ENCODE measurements at places on chromosomes 11 and 22.

DNA sequence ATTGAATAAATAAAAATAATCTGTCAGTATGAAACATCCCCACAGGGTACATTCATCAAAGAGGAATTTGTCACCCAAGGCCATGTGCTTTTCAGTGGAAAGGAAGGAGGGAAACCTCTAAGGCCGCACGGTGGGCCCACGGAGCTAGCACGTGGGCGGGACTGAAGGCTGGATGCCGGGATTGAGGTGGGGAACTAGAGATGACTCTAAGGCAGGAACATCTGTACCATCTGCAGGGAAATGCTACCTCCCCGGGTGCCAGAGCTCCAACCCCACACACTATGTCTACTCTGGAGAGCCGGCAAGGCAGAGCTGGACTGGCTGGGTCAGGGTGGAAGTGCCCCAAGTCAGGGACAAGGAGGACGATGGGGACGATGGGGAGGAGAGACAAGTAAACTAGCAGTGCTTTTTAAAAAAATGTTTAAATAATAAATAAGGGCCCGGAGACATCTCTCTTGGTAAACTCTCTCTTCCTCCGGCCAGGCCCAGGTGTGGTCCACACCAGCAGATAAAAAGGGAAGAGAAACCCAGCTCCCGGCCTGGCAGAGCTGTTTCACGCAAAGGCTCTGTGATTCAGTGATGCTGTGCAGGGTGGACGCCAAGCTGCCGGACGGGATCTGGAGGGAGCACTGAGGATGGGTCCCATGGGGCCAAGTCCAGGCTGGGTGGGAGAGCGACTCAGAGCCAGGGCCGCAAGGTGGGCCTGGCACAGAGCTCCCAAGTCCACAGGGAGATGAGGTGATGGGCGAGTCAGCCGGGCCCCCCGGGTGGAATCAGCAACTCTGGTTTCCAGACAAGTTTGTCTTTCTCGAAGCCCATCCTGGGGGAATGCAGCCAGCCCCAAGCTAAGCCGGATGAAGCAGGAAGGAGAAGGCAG, 5.8 kb downstream of the LIF start:
- no peak for DNase-seq

DNA sequence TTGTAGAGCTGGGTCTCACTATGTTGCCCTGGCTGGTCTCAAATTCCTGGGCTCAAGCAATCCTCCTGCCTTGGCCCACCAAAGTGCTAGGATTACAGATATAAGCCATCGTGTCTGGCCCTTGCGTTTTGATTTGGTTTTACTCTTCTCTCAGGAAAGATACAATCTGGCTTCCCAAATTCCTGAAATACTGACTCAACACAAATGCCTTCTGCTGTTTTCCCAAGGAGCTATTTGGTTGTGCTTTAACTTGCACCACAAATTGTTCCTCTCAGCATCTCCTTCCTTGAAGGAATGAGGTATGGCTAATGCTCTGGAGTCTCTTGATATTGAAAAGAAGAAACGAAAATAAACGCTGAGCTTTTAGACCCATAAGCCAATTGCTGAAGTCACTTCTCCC, 110.0 kb upstream of the PAX6 start:
- DNase-seq = no peak

GRCh38 chr22:23219822-23220484, 39.6 kb downstream of the BCR start:
- DNase-seq = peak; percentile 22

DNA sequence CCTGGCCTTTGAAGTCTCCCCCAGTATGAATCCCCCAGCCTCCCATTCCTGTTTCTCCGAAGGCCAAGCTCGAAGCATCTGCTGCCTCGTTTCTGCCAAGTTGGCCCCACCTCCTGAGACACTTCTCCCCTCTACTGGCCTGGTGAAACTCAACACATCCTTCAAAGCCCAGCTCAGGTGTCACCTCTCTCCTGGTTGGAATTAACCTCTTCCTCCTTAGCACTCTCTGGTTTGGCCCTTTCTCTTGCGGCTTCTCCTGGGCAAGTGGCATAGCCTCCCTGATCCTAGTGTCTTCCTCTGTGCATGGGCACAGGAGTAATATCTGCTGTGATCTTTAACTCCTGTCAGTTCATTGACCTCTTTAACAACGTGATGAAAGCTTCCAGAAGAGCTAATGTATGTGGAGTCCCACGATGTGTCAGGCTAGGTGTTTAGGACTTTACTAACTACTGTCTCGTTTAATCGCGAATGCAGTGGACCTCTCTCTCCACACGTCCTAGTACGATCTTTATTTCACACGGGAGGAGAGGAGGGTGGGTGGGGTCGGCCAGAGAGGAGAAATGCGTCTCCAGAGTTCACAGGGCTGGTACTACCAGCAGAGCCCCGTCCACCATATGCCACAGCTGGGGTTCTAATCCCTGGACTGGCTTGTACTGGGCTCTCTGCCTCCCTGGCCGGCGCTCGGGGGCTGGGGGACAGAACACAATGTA, 826 bp upstream of the PTPRJ start:
- no peak for DNase-seq

- no peak for DNase-seq
Measured at GRCh38 chr11:67251841-67252240, 14.4 kb upstream of the GRK2 start.

GRCh38 chr22:38335077-38335476, 17.8 kb upstream of the CSNK1E start:
- DNase-seq = no peak

DNA sequence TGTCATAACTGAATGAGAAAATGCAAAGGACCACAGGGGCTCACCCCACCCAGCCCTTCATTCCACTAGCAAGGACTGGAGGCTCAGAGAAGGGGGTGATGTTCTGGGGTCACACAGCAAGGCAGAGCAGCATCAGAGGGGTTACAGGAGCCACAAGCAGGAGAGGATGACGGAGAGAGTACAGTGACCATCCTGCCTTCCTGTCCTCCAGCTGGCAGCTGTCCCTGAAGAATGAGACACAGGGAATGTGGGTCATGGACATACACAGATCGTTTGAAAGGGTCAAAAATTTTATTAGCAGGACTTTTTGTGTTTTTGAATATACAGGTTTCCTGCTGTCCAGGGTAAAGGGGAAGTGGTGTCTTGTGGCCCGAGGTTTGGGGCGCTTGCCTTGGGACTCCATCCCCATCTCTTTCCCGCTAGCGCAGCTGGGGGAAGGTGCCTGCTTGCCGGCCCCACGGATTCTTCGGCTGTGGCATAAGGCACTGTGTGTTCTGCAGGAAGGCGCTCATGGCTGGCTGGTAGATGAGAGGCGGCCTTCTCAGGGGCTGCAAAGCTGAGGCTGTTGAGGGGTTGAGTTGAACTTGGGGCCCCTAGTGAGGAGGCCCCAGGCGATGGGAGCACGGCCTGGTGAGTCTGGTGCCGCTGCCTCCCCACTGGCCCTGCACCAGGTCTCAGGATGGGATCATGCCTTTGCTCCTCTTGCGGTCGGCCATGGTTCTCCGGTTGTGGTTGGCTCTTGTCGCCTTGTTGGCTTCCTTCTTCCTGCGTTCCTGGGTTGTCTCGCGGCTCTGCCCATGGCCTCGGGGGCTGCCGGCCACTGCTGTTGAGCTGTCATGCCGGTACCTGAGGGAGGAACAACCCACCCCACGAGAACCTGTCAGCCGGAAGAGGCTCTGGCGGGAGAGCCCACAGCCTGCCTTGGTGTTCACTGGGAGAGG, 21.4 kb downstream of the UQCR10 start:
- no peak for DNase-seq

DNA sequence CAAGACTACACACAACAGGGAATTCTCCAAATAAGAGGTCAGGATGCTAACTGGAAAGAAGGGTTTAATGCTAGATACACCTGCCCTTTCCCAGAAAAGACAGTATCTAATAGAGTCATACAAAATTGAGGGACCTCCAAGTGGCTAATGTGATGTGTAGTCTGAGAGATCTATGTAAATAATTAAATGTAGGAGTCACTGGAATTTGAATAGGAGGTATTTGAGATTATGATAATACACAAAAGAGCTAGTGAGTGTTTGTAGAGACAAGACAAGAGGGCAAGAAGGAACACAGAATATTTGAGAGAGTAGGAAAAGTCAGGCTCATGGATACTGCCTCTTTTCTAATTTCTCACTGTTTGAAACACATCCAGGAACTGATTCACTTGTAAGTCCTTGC, 15.5 kb upstream of the INSC start:
- DNase-seq = no peak

GRCh38 chr11:130874396-130874795, 41.9 kb downstream of the SNX19 start:
- no peak for DNase-seq

- no peak for DNase-seq
Measured at GRCh38 chr11:114154271-114155047, 94.9 kb downstream of the ZBTB16 start.

DNA sequence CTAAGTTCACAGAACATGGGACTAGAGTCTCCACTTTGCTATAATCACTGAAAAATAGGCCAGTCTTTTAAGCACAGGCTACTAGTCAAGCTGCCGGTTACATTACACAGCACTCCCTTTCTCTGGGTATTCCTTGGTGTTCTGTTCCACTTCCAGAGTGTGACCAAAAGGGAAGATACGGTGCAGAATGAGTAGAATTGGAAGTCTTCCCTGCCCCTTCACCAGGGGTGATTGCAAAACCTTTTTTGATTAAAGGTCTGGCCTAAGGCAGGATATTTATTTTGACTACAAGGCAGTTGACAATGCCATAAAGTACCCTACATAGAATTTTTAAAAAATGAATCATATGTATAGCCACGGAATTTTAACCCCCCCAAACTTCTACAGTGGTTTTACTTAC, 59.6 kb upstream of the ADORA2A start:
- DNase-seq = no peak

DNA sequence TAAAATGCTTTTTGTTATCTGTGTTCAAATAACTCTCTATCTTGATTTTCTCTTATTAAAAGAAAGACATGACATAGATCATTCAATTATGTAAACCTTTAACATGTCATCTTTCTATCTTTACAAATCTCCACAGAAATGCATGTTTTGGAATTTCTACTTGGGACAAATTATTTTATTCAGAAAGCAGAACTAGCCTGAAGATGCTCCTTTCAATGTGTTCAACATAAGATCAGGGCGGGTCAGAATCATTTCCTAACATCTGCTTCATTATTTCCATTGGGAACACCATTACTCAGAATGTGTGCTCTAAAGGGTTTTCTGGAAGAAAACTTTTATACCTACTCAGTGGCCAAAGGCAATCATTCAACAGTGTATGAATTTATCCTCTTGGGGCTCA, at the start of gene OR5AL1:
OR5AL1 (plus strand) TSS at position 301 of the 400 bp plus-strand sequence.
- DNase-seq = no peak

GRCh38 chr11:10414181-10414580, 40.9 kb upstream of the AMPD3 start:
- no peak for DNase-seq

DNA sequence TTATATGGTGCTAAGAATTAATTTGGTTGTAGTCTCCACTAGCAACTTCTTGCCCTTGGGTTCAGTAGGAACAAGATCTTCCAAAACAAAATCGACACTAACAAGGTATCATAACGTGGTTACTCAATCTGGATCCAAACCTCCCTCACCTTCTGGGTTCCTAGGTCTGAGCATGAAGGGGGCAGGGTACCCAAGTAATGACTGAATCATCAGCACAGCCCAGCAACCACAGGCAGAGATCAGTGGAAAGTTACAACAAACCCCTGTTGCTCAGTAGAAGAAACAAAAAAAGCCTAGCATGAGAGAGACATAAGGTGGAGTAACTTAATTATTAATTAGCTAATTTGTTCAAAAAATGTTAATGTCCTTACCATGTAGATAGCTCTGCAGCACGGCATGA, 221.4 kb downstream of the BLID start:
- DNase-seq = no peak

DNA sequence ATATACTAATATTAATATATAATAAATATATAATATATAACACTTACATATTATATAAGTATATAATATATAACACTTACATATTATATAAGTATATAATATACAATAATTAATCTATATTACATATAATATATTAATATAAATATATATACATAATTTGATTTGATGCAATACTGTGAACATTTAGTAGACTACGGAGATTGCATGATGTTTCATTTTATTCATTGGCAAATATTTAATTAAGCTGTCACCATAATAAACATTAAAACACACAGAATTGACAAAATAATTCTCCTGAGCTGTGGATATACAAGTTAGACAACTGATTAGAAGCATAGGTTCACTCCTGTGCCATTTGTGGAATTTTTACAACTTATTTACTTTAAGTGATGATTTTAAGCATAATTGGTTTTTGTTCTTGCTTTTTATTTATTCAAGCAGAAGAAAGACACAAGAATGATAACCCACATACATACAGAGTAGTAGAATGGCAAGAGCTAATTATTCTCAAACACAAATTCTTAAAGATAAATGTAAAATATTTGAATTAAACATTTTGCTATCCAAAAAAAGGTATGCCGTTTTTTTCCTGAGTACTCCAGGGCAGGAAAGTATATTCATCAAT, 65.8 kb upstream of the TOP3B start:
- no peak for DNase-seq

GRCh38 chr22:50688448-50688847, 15.8 kb downstream of the SHANK3 start:
- no peak for DNase-seq

GRCh38 chr11:27411328-27411727, 48.3 kb upstream of the CCDC34 start:
- DNase-seq = no peak

- DNase-seq = no peak
Measured at GRCh38 chr11:133712051-133712560, 133.2 kb downstream of the SPATA19 start.

- no peak for DNase-seq
Measured at GRCh38 chr22:37329238-37330140, 47.2 kb downstream of the CYTH4 start.

GRCh38 chr11:122619757-122620156, 35.8 kb upstream of the UBASH3B start:
- DNase-seq = no peak

DNA sequence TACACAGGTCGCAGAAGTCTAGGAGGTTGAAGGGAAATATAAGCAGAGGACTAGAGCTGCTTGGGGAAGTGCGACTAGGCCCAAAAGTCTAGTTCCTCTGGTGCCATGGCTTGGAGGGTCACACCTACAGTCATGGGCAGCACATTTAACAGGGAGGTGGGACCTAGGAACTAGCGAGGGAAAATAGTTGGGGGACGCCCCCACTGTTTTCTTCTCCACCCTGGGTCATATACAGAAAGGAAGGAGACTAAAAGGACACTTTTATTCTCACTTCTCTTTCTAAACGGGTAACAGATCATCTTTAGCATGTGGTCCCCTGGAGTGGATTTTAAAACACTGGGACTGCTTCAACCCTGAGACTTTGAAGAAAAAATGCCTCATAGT, 16.6 kb downstream of the APIP start:
- DNase-seq = no peak

DNA sequence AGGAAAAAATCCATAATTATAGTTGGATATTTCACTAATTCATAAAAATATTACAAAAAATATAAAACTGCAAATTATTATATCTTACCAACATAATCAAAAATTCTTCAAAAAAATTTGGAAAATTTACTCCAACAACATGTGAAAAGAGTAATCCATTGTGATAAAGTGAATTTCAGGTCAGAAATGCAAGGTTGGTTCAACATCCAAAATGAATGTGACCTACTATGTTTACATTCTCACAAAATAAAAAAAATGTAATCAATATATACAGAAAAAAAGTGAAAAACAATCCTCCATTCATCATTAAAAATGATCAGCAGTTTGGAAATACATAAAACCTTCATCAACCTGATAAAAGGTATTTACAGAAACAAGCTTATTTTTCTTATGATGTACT, 1252.2 kb downstream of the JRKL start:
- DNase-seq = no peak
